Epithelial cell of proximal tubule (primary cell): ENCODE measurements at places on chromosomes 13 and 19.

DNA sequence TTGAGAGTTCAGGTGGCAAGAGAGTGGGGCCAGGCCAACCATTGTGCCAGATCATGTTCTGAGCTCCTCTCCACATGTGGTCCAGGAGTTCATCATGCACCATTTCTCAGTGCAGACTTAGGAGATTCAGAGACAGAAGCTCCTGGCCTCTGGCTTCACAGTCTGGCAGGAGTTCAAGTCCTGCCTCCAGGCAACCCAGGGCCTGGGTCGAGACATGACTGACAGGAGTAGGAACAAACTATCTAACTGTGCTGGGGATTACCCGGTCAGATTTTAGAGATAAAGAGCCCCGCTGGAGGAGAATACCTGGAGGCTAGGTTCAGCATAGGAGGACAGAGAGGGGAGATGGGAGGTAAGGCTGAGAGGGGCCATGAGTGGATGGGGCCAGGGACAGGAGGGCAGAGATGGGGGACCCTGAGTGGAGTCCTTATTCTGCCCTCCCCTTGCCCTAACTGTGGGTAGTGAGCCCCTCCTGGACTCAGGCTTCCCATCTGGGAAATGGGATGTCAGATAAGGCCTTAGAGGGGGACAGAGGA lies 906 bp upstream of the CYP4F11 start:
- DNase-seq = peak; percentile 1

DNA sequence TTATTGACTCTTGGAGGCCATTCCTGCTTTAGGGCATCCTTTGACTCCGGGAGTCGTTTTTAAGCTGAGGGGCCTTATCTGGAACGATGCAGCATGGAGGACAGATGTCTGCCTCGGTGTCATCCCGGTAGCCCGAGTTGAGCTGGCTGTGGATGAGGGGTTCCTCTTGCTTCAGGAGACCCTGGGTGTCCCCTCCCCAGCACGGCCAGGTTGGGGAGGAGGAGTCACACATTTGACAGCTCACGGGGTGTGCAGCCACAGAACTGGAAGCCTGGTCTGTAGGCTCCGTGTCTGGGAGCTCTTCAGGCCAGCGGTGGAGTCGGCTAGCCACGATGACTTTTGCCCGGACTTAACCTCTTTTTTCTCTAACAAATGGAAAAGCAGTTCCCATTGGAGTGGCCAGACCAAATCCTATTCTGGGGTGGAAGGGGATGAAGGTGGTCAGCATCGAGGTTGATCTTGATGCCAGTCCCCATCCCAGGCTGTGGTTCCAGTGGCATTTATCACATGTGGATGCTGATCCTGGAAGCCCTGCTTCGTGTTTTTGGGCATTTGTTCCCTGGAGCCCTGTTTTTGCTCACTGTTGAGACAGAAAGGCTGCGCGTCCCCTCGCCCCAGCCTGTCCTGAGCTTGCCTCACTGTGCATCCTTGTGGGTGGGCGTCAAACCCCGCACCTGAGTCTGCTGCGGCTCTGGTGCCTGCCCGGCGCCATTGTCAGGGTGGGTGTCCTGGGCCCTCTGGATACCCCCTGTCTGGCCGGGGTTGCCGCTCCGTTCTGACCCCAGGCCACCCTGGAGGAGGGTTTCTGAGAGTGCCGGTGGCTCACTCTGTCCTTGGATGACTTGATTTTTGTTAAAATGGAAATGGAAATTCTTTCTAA lies 12.0 kb downstream of the TFDP1 start:
- DNase-seq = no peak

DNA sequence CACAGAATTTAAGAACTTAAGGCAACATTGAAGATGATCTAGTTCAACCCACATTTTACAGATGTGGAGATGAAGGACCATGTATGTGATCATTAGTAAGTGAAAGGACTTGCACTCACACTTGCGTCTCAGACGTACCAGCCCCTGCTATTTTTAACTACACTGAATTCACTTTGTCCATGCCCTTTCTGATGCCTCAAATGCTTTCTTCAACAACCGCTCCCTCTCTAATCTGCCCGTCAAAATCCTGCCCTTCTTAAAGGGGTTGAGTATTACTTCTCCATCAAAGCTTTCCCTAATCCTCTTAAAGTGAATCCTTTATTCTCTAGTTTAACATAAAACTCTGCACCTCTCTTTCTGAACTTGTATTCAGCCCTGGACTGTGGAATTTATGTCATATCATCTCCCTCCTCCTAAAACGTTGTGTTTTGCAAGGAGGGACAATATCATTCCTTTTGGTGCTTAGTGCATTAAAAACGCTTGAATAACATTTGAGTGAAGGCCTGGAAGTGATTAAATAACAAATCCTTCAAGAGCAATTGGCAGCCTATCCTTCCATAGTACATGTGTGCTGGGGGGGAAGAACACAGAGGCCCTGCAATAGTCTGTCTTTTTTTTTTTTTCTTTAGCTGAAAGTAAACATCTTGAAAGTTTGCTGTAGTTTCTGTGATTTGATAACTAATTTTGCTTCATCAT lies 493.3 kb downstream of the LMO7 start:
- DNase-seq = no peak

- no peak for DNase-seq
Observed at GRCh38 chr13:26342898-26343297, 89.0 kb downstream of the CDK8 start.
